ENCODE measurements at places on chromosomes 2 and 18.

GRCh38 chr2:42168459-42169099 is 574 bp upstream of the EML4 start:
- no peak for DNase-seq

GRCh38 chr2:159272156-159272555 is 14.3 kb downstream of the WDSUB1 start:
- no peak for DNase-seq

DNA sequence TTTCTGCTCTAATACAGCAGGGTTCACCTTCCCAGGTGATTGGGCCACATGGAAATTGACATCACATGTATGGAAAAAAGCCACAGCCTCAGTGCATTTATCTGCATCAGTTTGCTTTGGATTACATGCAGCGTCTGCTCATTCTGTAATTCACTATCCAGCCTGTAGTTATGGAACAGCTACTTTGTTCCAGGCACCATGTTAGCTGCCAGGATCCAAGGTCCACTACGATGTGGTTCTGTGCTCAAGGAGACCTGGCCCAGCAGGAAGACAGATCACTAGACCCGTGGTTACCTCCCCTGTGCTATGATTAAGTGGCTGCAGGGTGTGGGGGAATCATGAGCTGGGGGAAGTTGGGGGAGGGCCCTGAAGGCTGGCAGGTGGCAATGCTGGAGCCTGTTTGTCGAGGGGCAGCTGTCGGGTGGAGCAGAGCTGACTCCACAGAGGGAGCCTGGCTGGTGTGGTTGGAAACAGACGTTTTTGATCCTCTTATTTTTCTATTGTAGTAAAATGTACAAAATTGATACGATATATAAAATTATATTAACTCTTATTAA is 58.6 kb downstream of the TSHZ1 start:
- DNase-seq = no peak

- no peak for DNase-seq
Observed at GRCh38 chr18:32420084-32420750, 50.5 kb downstream of the GAREM1 start.

GRCh38 chr2:196309691-196310090 is 138.3 kb upstream of the STK17B start:
- DNase-seq = no peak

DNA sequence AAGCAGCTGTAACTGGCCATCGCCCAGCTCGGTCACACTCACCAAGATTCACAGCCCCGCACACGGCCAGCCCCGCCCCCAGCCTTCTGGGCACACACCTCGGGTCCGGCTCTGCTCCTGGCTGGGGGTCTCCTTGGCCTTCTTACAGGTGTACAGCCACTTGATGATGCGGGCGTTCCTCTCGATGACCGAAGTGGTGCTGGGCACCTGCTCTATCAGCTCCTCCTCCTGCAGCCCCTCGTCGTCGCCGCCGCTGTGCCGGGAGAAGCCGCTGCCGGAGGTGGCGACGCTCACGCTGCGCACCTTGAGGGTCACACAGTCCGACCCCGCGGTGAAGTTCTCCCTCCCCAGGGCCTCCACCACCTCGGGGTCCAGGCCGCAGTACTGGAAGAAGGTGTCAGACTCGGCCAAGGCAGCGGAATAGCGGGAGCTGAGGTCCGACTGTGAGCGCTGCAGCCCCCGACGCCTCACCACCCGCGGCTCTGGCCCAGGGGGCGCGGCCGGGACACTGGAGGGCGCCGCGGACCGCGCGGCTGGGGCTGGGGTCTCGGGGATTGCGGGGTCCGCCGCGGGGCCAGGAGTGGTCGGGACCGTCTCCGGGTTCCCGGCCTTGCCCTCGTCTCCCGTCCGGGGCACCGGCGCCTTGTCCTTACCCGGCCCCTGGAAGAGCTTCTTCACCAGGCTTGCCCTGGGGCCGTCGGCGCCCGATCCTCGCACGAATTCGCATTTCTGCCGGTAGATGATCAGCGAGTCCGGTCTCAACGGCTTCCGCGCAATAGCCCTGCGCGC is 769 bp downstream of the FAM110C start:
- DNase-seq = no peak

DNA sequence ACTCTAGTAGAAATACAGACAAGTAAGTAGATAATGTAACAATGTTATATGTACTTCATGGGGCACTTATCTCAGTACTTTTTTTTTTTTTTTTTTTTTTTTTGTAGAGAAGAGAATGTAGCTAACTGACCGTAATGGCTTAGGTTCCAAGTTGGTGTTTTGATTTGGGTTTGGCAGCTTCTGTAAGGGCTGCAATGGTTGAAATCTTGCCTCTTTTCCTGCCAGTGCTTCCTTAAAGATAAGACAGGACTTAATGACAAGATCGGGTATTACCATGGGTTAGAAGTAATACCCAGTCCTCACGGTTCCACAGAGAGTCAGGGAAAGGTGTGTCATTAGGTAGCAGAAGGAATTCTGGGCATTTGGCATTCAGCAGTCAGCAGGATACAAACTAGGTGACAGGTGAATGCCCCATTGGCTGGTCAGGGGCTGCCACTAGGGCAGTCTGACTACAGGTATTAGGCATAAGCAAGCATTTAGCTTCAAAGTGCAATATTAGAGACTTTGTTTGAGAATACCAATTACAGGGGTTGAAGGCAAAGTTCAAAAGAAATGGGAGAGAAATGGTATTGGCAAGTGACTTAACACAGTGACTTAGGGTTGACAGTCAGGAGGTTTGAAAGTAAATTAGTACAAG is 189.4 kb upstream of the RND3 start:
- no peak for DNase-seq

DNA sequence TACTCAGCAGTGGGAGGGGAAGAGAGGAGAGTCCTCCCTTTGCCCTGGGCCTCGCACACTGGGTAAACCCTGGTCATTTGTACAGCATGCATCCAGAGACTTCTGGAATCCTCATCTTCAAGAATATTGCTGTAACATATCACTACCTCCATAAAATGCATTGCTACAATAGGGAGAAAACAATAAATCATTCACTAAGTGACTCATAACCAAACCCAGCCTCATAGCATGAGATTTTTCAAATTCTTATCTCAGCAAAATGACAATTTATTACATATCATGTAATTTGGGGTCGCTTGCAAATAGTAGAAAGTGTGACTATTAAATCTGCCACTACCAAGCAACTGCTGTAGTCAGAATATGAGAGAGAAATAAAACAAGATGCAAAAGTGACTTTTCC is 189.4 kb downstream of the ALK start:
- no peak for DNase-seq

DNA sequence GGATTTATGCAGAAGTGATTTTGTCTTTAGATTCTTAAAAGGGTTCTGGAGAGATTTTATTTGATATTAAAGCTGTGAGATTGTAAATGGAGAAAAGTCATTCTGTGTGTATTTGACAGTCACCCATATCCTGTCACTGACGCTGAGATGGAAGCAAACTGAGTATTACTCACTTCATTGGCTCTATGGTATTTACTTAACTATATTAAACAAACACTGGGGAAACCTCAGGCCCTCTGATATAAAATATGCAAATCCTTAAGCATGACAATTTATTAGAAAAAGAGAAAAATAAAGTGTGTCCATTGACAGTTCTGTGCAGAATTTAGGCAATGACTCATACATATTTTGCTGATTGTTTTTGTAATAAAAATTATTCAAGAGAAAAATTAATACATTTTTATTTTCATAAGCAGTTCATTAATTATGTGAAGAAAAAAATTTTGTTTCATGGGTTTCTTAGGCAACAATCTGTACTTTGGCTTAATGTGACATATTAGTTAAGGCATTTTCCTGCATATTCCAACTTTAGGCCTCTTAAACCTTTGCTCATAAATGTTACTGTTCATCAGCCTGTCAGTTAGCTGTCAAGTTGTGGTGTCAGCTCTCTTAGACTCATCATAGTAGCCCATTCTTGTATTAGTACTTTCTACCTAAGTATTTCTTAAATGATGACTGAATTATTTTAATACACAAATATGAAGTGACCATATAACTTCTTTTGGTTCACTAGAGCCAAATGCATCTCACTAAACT is 99.9 kb downstream of the PARD3B start:
- DNase-seq = no peak

GRCh38 chr2:7508296-7508943 is 591.2 kb downstream of the RNF144A start:
- DNase-seq = no peak

- peak; percentile 45 for DNase-seq
Observed at GRCh38 chr18:10951631-10952544, 197.5 kb downstream of the PIEZO2 start.

DNA sequence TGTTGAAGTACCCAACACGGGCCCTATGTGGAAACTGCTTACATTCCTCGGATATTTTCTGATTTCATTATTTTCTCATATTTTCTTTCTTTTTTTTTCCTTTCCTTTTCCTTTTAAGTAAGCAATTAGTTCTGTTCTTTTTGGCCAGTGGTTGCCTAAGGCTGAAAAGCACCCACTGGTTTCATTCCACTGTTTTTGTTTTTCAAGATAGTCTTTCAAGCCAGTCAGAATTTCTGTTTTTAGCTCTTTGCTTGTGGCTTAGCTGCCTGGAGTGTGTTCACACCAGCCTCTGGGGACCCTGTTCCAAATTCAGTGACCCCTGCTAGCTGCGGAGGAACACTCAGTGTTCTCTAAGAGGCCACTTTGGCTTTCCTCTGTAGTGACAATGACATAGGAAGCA is 73.6 kb downstream of the NRP2 start:
- no peak for DNase-seq

DNA sequence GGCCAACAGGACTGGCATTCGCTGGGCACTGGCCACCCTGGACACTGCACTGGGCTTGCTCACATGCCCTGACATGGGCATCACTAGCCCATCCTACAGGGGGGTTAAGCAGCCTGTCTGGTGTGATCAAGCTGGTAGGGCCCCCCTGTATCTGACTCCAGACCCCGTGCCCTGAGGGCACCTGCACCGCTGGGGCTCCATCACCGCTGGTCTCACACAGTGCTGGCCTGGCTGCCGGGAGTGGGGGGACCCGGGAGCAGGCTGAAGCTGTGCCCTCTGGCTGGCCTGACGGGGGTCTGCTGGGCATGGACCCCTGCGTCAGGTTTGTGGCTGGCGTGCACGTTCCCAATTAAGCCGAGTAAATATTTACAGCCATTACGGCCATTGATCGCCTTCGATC is 32.3 kb downstream of the KCNIP3 start:
- no peak for DNase-seq

- no peak for DNase-seq
Observed at GRCh38 chr2:216441308-216442010, 29.2 kb downstream of the SMARCAL1 start.

GRCh38 chr2:3139906-3140305 is 237.7 kb downstream of the EIPR1 start:
- DNase-seq = no peak

DNA sequence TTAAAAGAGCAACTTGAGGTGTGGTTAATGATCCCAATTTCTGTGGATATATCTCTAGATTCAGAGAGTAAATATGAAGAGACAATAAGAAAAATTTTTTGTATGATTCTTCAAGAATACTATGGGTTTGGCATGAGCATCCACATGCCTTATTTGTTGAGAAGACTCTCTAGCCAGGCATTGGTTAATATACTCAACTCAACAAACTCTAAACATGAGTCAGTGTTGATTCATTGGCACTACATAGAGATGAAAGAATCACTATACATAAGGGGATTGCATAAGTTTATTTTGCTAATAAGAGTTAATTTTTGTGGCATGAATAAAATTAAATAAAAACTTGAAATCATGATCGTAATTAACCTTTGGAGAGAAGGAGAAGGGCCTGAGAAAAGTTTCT is 930.2 kb upstream of the LRRTM1 start:
- no peak for DNase-seq

- no peak for DNase-seq
Observed at GRCh38 chr2:45068571-45069140, 59.4 kb upstream of the SIX2 start.

GRCh38 chr2:1626271-1626681 is 118.0 kb downstream of the PXDN start:
- no peak for DNase-seq

GRCh38 chr2:29920130-29920577 is 1.2 kb downstream of the ALK start:
- no peak for DNase-seq

DNA sequence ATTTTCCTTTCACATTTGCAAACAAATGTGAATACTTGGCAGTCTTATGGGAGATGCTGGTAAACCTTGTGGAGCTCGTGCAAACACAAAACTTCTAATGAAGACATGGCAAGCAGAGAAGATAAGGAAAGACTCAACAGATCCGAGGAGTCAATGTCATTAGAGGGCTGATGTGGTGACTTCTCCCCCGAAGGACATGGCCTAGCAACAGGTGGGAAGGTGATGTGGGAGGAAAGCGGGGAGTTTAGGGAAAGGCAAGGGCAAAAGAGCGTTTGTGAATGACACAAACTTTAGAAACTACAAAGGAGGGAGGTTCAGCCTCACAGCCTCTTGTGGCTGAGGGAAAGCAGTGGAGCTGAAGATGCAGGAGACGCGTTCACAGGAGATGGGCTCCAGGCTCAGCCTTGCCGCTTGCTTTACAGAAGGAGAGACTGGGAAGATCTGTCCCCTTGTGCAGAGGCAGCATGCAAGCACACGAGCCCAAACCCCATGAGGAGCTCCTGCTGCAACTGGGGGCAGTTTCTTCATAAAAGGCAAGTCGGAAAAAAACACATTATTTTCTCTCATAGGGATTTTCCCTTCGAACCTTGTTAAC is 86.6 kb downstream of the SOWAHC start:
- no peak for DNase-seq

DNA sequence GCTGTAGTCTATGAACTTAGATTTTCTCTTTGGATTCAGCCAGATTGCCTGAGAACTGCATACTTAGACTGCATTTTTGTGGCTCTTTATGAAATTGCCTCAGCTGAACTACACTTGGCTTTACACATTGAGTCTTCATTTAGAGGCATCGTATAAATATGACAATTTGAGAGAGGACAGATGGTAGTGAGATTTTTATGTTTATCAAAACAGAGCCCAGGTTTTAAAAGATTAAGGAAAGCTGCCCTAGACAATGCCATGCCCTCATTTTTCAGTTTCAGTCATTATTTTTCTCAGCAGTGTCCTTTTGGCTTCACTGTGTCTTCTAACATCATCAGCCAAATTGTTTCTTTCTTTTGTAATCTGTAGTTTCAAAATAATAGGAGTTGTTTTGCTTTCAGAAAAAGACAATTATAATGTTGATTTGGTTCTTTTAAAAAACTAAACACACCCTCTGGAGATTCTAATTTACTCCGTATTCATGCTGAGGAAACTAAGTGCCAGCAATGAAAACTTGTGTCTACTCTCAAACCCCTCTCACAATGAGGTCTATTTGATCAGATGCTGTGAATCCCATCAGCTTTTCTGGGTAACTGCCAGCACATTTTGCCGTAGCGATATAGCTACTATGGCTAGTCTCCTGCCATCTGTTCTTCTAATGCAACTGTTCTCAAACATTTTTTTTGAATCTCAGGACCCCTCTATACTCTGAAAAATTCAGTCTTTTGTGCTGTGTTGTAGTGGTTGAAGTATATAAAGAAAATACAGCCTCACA is 46.2 kb downstream of the TWSG1 start:
- DNase-seq = no peak

Data from GM12864 (cell line).